ENCODE measurements at places on chromosomes 12 and 14.

GRCh38 chr14:95128140-95128539 is 29.2 kb downstream of the DICER1 start:
- no peak for DNase-seq

DNA sequence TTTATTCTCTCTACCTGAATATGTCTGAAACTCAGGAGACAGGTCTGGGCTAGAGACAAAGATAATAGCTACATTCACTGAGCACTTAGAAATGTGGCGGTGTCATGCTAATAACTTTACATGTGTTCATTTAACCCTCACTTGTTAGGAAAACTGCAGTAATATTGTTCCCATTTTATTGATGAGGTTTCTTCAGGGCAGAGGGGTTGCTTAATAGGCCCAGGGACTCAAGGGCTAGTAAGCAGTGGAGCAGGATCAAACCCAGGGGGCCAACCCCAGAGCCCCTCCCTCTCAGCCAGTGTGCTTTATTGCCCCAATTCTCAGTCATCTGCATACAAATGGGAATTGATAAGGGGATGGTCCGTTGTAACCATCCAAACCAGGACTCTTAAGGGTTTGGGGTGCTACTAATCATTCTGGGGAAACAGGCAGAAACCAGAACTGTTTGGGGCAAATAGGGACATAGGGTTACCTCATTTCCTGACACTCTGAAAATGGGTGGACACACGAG is 142.8 kb upstream of the AMIGO2 start:
- DNase-seq = no peak

DNA sequence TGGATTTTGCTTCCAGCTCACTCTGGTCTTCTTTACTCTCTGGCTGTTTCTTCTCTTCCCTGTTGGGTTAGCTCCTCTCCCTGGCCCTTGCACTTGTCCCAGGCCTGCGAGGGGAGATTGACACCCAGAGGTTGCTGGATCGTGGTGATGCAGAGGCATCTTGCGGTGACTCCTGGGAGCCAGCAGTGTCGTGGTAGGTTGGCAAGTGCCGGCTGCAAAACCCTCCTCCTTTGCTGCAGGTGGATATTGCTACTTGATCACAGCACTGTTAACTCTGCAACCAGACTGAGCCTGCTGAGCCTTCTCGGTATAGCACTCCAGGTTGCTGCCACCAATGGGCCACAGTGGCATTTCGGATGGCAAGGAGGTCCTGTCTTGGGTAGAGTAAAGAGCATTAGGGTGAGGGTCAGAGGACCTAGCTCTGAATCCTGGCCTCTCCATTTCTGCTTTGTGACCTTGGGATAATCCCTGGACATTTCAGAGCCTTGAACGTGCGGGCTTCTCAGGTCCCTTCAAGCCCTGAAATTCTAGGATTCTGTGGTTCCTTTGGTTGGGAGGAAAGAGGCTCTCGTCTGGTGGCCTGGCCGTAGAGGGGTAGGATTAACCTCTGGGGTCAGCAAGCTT is 87.4 kb downstream of the TSPAN9 start:
- DNase-seq = no peak

DNA sequence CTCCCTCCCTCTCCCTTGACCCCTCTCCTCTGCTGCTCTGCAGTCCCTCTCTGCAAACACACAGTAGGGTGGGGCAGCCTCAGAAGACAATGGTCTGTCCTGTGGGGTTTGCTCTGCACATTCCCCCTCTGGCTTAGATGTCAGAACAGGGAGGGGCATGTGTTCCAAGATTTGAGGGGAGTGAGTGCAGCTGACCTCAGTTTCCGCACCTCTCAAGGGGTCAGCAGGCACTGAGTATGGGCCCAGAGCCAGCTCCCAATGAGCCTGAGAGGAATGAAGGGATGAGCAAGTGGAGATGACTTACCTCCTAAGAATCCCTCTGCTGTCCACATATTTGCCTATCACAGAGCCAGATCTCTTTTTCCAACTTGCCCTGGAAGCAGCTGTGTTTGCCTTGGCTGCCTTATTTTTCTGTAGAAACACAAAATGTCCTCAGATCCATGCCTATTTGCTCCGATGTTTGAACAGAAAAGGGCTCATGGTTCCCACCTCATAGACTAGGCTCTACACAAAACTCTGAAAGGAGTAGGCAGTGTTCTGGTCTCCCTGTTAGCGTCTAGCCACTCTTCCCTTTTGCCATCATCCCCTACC is 111.4 kb downstream of the CRACR2A start:
- no peak for DNase-seq

GRCh38 chr14:101706509-101707067 is 54.9 kb upstream of the PPP2R5C start:
- no peak for DNase-seq

DNA sequence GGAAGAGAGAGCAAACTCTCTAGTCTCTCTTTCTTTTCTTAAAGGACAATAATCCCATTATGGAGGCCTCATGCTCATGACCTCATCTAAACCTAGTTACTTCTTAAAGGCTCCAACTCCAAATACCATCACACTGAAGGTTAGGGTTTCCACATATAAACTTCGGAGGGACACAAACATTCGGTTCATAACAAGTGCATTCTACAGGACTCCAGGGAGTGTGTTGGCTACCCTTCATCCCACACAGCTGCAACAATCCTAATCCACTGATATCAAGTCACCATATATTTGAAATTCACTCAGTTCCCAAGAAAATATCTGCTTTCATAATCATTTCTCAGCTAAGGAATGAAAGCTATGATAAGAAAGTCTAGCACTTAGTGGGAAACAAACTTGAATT is 265.9 kb upstream of the PLEKHG7 start:
- no peak for DNase-seq

DNA sequence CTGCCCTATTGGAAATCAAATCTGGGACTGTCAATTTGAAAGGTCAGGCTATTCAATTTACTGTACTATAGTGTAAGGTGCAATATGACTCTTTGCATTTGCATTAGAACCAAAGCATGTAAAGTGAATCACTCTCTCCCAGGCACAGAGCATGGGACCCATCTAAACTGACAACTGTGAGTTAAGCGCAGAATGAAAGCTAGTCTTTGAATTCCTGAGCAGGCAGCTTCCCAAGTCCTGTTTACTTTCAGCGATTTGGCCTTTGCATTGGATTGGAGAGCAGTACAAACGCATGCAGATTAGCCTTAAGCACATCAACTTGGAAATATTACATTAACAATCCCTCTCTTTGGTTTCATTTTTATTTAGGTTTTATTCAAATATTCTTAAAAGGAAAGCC is 74.6 kb downstream of the RERG start:
- no peak for DNase-seq

- DNase-seq = no peak
Observed at GRCh38 chr12:79151956-79152355, 287.4 kb downstream of the SYT1 start.

DNA sequence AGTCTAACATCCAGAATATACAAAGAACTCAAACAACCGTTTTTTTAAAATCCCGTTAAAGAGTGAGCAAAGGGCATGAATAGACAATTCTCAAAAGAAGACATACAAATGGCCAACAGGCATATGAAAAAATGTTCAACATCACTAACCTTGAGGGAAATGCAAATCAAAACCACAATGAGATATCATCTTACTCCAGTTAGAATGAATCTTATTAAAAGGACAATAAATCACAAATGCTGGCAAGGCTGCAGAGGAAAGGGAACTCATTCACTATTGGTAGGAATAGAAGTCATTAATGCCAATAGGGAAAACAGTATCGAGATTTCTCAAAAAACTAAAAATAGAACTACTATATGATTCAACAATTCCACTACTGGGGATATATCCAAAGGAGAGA is 520.1 kb downstream of the RMST start:
- no peak for DNase-seq

DNA sequence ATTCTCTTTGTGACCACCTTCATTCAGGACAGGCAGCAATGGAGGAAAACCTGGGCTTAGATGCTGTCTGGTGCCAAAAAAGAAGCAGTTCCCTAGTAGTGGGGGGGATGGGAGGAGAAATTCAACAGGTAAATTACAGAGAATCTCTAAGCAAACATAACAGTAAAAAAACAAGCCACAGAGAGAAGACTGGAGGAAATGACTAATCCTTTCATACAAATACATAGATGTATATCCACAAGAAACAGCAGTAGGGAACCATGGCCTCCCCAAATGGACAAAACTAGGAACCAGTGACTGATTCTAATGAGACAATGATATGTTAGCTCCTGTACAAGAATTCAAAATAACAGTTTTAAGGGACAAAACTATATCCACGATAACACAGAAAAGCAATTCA is 513.0 kb downstream of the NAV3 start:
- no peak for DNase-seq

DNA sequence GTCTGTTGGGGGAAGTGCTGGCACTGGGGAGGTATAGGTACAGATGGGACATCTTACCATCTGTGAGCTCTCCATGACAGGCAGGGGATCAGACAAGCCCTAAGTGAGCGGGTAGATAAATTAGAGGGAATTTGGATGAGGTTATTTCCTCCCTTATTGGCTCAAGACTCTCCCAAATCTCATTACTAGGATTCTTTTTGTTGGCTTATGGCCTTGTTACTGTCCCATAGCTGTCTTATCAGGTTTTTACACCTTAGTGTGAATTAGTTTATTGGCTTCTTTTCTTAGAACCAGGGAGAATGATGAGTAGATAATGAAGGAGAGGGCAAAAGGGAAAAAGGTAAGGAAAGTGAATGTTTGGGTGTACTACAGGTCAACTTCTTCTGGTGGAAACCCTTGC is 191.1 kb upstream of the PRICKLE1 start:
- no peak for DNase-seq

DNA sequence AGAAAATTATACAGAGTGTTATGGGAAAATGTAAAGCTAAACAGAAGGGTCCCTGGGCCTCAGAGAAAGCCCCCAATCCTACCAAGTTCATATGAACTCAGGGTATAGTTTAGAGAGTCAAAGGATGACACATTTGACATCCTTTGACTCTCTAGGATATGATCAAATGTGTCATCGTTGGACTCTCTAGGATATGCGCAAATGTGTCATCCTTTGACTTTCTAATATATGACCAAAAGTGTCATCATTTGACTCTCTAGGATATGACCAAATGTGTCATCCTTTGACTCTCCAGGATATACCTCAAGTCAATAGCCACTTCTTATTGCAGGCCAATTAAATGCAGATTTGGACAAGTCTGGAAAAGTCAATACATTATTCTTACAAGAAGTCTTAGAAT is 204.8 kb upstream of the IGF1 start:
- DNase-seq = no peak

DNA sequence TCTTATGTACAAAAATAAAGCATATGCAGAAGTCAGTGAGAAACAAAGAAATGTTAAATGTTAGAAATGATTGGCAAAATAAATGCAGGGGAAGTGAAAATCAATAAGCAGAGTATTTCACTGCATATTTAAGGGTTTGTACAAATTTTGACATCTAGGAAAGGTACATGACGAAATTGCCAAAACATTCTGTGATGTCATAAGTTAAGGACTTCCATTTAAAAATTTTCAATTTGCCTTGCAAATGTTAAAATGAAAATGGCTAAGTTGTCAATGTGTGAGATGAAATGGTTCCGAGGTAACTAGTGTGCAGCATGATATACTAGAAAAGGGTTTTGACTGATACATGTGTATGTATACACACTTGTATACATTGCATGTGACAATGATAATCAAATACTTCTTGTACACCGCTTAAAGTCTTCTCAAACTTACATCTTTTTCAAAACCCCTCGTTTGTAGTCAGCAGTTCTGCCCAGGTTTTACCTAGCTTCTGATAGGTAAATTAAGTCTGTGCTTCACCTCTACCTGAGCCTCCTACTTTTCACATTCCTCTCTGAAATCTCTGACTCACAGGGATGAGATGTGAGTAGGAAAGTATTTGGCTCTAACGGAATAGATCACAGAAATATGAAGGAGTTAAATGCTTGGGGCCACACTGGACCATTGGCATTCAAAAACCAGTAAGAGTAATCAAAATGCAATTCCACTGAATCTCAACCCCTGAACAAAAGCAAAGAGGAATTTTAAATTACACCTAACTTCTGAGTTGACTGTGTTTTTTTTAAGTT is 442.4 kb upstream of the FOXG1 start:
- no peak for DNase-seq

DNA sequence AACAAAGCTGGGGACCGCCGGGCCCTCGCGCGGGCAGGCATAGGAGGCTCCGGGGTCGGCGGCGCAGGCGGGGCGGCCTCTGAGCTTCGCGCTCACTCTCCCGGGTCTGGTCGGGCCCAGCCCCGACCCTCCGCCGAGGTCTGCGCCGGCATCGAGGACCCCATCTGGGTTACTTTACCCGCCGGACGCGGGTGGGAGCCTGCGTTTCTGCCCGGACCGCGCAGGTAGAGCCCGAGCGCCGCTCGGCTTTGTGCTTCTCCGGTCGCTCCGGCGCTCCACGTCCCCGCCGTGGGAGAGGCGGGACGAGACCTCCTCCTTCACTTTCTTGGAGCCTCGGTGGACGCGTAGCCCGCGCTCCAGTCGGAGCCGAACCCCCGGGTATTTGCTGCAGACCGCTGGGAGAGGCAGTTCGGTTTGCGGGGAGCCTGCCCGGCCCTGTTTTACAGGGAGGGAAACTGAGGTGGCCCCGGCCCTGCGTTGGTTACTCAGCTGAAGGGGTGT is 63.2 kb downstream of the FBXL14 start:
- no peak for DNase-seq

- no peak for DNase-seq
Observed at GRCh38 chr14:38883127-38883526, 219.9 kb downstream of the SEC23A start.

DNA sequence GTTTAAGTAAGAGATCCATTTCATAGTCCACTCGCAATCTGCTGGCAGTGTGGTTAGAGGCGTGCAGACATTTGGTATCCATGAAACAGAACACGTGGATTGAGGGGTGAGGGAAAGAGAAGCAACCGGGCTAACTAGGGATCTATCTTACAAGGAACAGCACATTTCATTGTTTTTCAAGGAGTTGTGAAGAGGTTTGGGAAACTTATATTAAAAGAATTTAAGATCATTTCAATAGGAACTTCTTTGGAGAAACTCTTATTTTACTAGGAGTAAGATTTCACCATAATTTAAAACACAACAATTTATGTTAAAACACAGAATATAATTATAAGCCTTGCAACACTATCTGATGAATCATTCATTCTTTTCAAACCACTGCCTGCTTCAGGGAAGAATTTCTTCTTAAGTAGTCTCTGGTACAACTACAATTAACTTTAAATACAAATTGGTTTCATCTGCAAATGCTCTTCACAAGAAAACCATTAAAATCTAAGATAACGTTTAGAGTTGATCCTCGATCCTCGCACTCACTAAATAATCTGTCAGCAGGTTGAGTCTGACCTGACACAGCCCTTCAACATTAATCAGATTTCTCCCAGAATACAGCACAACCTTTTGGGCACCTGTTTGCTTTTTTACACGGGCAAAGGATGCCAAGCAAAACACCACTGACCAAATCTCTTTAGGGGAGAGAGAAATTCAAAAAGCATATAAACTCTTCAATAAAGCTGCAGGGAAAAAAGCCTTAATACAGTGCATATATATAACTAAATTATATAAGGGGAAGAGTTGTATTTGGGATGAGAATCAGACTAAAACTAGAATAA is 27.3 kb downstream of the PPTC7 start:
- no peak for DNase-seq

GRCh38 chr12:105275997-105276733 is 40.2 kb upstream of the APPL2 start:
- DNase-seq = no peak

- DNase-seq = no peak
Observed at GRCh38 chr14:103374121-103374520, 11.1 kb upstream of the MARK3 start.
